ENCODE measurements at places on chromosomes 5 and 9.

GRCh38 chr5:58458743-58459145, 1.1 kb downstream of the PLK2 start:
- peak overlapping the region; percentile 82 for H3K4me3 ChIP-seq
- H3K27me3 ChIP-seq = no peaks in the 10 kb centered on the region
- no peaks in the 10 kb centered on the region for H3K4me1 ChIP-seq
- H3K36me3 ChIP-seq = peaks cover 6% of the 10 kb centered on the region
- DNase-seq = no peak

GRCh38 chr9:131076347-131077195, 19.8 kb upstream of the AIF1L start:
- no peaks in the 10 kb centered on the region for H3K36me3 ChIP-seq
- H3K27me3 ChIP-seq = peaks cover 12% of the 10 kb centered on the region
- DNase-seq = no peak
- no peak overlapping the region for H3K27ac ChIP-seq

GRCh38 chr5:135196483-135196882, 162.5 kb upstream of the PITX1 start:
- H3K36me3 ChIP-seq = no peaks in the 10 kb centered on the region
- H3K27me3 ChIP-seq = peaks cover 20% of the 10 kb centered on the region
- no peak overlapping the region for H3K4me3 ChIP-seq
- peaks cover 3% of the 10 kb centered on the region for H3K4me1 ChIP-seq
- no peak for DNase-seq
- no peak overlapping the region for H3K27ac ChIP-seq

GRCh38 chr5:55904152-55904551, 53.0 kb downstream of the IL31RA start:
- no peaks in the 10 kb centered on the region for H3K36me3 ChIP-seq
- H3K27ac ChIP-seq = no peak overlapping the region
- no peak overlapping the region for H3K4me3 ChIP-seq
- peaks cover 9% of the 10 kb centered on the region for H3K4me1 ChIP-seq
- H3K27me3 ChIP-seq = no peaks in the 10 kb centered on the region
- DNase-seq = no peak

DNA sequence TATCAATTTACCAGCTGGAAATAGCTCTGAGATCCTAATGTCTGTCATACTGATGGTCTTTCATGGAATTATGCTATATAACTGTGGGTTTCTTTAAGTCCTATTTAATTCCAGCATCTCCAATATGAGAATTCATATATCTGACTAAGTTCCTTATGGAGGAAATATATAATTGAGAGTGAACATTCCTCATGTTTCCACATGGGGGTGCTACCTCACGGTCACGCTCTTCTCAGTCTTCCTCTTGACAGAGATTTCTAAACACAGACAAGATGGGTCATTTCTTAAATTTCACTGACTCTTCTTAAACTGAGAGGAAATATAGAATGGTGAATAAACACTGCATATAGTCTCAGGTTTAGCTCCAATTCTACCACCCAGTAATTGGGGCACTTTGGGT, 212.1 kb downstream of the SLF1 start:
- DNase-seq = no peak
- H3K27ac ChIP-seq = no peak overlapping the region
- H3K36me3 ChIP-seq = peaks cover 13% of the 10 kb centered on the region
- H3K4me1 ChIP-seq = no peaks in the 10 kb centered on the region
- no peak overlapping the region for H3K4me3 ChIP-seq

GRCh38 chr5:134906811-134907210, 1.9 kb downstream of the PCBD2 start:
- H3K36me3 ChIP-seq = peaks cover 5% of the 10 kb centered on the region
- no peak for DNase-seq
- H3K27ac ChIP-seq = no peak overlapping the region

- H3K27me3 ChIP-seq = no peaks in the 10 kb centered on the region
- H3K4me1 ChIP-seq = peaks cover 5% of the 10 kb centered on the region
- no peak overlapping the region for H3K27ac ChIP-seq
- H3K4me3 ChIP-seq = no peak overlapping the region
These were observed 3.6 kb upstream of the CCNJL start for GRCh38 chr5:160315968-160316367.

DNA sequence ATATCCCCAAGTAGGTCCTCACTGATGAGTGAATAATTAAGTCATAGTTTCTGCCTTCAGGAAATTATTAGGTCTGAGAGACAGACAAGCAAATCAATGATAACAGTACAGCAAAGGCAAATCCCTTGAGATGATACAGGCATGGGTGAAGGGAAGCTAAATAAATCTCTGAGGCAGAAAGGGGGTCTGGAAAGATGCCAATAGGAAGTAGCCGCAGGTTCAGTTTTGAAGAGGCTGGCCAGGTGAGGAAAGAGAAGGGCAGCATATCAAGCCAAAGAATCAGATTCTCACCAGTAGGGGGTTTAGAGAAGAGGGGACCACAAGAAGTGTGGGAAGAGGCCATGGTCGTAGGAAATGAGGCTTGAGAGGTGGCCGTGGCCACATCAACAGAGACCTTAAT, 85.8 kb downstream of the KIAA1958 start:
- H3K27ac ChIP-seq = no peak overlapping the region
- H3K36me3 ChIP-seq = peaks cover 9% of the 10 kb centered on the region
- H3K27me3 ChIP-seq = no peaks in the 10 kb centered on the region
- DNase-seq = no peak
- H3K4me3 ChIP-seq = no peak overlapping the region

- peak overlapping the region; percentile 26 for H3K4me3 ChIP-seq
- H3K27me3 ChIP-seq = peaks cover 14% of the 10 kb centered on the region
- H3K36me3 ChIP-seq = peaks cover 7% of the 10 kb centered on the region
- peaks cover 31% of the 10 kb centered on the region for H3K4me1 ChIP-seq
- H3K27ac ChIP-seq = no peak overlapping the region
- peak; percentile 63 for DNase-seq
These were observed 114.5 kb upstream of the LMX1B start for GRCh38 chr9:126499005-126499910.

- no peak overlapping the region for H3K27ac ChIP-seq
- H3K27me3 ChIP-seq = no peaks in the 10 kb centered on the region
- no peak overlapping the region for H3K4me3 ChIP-seq
- H3K36me3 ChIP-seq = no peaks in the 10 kb centered on the region
- no peak for DNase-seq
These were observed 10.5 kb downstream of the TMEM174 start for GRCh38 chr5:73183481-73183891.

DNA sequence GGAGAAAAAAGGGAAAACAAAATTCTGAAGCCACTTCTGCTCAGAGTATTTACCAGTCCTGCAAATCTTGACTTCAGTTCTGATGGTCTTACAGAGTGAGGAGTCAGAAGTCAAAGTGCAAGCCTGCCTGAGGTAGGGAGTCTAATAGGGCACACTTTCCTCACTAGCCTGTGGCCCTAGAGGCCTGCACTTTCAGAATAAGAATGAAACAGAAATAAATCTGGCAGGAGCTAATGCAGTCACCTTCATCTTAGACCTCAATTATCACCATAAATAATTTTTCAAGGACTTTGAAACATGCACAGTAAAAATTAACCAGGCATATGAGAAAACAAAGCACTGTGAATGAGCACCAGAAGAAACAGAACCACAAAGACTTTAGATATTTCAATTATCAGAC, 20.7 kb upstream of the ACSL6 start:
- H3K4me3 ChIP-seq = no peak overlapping the region
- H3K4me1 ChIP-seq = no peaks in the 10 kb centered on the region
- no peak overlapping the region for H3K27ac ChIP-seq
- H3K27me3 ChIP-seq = peaks cover 13% of the 10 kb centered on the region
- no peaks in the 10 kb centered on the region for H3K36me3 ChIP-seq

- DNase-seq = no peak
- no peaks in the 10 kb centered on the region for H3K27me3 ChIP-seq
- no peaks in the 10 kb centered on the region for H3K36me3 ChIP-seq
- H3K4me1 ChIP-seq = no peaks in the 10 kb centered on the region
- no peak overlapping the region for H3K27ac ChIP-seq
These were observed 16.5 kb upstream of the CEP120 start for GRCh38 chr5:123439709-123440108.

DNA sequence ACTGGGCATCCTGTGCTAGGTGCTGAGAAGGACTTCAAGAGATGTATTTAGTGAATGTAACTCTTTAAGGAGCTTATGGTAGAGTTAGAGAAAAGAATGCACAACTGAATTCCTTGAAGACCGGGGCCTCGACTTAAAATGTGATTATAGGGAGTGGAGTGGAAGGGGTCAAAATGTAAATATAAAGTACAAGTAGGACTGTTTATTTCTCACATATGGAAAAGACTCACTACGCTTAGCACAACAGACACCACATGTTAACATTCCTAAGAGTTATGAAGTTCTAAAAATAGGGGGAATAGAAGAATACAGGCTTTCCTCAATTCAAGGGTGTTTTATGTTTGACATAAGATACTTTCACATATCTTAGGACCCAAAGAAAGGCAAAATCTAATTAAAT, 117.8 kb upstream of the OSMR start:
- H3K27ac ChIP-seq = no peak overlapping the region
- H3K36me3 ChIP-seq = no peaks in the 10 kb centered on the region
- DNase-seq = no peak
- H3K4me3 ChIP-seq = no peak overlapping the region
- H3K27me3 ChIP-seq = peaks cover 11% of the 10 kb centered on the region

- no peak for DNase-seq
- no peaks in the 10 kb centered on the region for H3K27me3 ChIP-seq
- H3K4me1 ChIP-seq = no peaks in the 10 kb centered on the region
- no peaks in the 10 kb centered on the region for H3K36me3 ChIP-seq
- H3K4me3 ChIP-seq = no peak overlapping the region
These were observed 9.6 kb downstream of the CDH10 start for GRCh38 chr5:24635209-24635608.

GRCh38 chr9:26483991-26484390, 408.6 kb downstream of the CAAP1 start:
- no peak overlapping the region for H3K4me3 ChIP-seq
- no peaks in the 10 kb centered on the region for H3K27me3 ChIP-seq
- H3K27ac ChIP-seq = no peak overlapping the region
- no peaks in the 10 kb centered on the region for H3K36me3 ChIP-seq
- no peak for DNase-seq
- H3K4me1 ChIP-seq = no peaks in the 10 kb centered on the region

DNA sequence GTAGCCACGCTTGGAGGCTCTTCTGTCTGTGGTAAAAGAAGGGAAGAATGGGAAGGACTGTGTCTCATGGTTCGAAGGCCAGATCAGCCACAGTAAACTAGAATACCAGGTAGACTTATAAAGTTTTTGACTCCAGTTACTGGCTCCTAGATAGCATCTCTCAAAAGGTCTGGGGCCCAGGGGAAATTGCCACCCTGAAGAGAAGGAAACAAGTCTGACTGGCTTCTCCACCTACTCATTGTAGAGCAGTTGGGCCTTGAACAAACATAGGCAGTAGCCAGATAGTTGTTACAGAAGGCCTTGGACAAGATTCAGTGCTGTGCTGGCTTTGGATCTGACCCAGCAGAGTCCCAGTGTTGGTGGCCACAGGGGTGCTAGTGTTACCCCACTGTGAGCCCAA, 890.4 kb downstream of the EFNA5 start:
- H3K27me3 ChIP-seq = no peaks in the 10 kb centered on the region
- DNase-seq = no peak
- H3K4me3 ChIP-seq = no peak overlapping the region
- H3K27ac ChIP-seq = no peak overlapping the region

- no peak overlapping the region for H3K27ac ChIP-seq
- DNase-seq = no peak
- no peaks in the 10 kb centered on the region for H3K4me1 ChIP-seq
- H3K4me3 ChIP-seq = no peak overlapping the region
- H3K36me3 ChIP-seq = no peaks in the 10 kb centered on the region
These were observed 33.9 kb upstream of the NKX2-5 start for GRCh38 chr5:173268750-173269432.

GRCh38 chr5:980966-981365, 27.6 kb upstream of the NKD2 start:
- no peak for DNase-seq
- H3K4me1 ChIP-seq = peaks cover 4% of the 10 kb centered on the region
- peaks cover 67% of the 10 kb centered on the region for H3K27me3 ChIP-seq
- no peaks in the 10 kb centered on the region for H3K36me3 ChIP-seq

DNA sequence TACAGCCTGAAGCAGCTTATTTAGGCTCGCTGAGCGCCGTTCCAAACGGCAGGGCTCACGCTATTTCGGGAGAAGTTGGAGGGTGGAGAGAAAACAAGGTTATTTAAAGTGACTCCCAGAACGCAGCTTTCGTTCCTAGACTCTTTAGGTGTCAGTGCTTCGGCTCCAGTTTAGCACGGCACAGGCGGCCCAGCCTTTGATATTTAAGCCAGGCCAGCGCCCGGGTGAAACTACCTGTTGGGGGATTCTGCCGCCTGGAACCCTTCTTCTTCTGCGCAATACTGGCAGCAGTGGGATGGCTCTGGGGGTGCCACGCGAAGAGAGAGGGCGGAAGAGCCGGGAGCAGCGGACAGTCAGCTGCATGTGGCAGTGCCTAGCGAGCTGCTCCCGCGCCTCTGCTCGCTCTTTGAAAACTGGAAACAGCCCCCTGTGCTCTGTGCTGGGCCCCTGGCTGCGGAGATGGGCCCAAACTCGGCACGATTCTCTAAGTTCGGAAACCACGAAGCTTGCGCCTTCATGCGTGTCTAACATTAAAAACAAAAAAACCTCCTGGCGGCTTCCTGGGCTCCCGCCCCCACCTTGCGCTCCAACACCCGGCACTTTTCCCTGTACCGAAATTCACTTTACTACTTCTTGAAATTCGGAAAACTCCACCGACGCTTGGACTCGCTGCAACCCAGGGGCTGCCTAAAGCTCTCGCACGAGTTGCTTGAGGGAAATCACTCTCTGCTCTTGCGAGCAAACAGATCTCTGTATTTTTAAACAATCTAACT, 34.6 kb upstream of the NFIB start:
- H3K27ac ChIP-seq = no peak overlapping the region
- H3K27me3 ChIP-seq = peaks cover 93% of the 10 kb centered on the region
- peak; percentile 46 for DNase-seq
- no peaks in the 10 kb centered on the region for H3K36me3 ChIP-seq
- peaks cover 37% of the 10 kb centered on the region for H3K4me1 ChIP-seq

GRCh38 chr9:110303133-110303532, 34.5 kb downstream of the TXNDC8 start:
- DNase-seq = peak; percentile 83
- no peaks in the 10 kb centered on the region for H3K36me3 ChIP-seq
- H3K27me3 ChIP-seq = no peaks in the 10 kb centered on the region
- H3K4me1 ChIP-seq = no peaks in the 10 kb centered on the region

DNA sequence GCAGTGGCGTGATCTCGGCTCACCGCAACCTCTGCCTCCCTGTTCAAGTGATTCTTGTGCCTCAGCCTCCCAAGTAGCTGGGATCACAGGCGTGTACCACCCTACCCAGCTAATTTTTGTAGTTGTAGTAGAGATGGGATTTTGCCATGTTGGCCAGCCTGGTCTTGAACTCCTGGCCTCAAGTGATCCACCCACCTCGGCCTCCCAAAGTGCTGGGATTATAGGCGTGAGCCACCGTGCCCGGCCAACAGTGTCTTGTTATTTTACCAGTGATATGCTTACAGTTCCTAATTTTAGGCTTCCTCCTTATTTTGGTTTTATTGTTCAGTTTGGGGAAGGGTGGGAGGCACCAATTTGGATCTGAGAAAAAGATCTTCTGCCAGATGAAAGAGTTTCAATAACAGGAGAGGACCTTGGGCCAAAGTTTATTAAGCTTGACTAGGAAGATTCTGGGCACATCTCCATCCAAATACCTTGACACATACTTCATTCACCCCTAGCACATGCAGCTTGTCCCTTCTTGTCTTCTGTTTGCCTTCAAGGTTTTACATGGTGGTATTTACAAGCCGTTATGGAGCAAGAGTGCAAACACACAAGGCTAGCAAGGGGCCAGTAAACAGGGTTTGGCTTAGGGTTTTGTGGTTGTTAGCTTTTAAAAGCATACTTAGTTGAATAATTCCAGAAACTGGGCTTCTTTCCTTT, 168.1 kb upstream of the DMRT1 start:
- H3K36me3 ChIP-seq = no peaks in the 10 kb centered on the region
- H3K4me1 ChIP-seq = peaks cover 1% of the 10 kb centered on the region
- DNase-seq = no peak
- no peak overlapping the region for H3K27ac ChIP-seq
- no peak overlapping the region for H3K4me3 ChIP-seq

Data from mesenchymal stem cell (in vitro differentiated cells and primary cell).